ENCODE measurements at places on chromosomes 13 and 19.

GRCh38 chr19:54105796-54106195 lies 3.1 kb downstream of the NDUFA3 start:
- no peak for DNase-seq

- no peak for DNase-seq
Measured at GRCh38 chr13:51797664-51798488, 6.1 kb downstream of the DHRS12 start.

DNA sequence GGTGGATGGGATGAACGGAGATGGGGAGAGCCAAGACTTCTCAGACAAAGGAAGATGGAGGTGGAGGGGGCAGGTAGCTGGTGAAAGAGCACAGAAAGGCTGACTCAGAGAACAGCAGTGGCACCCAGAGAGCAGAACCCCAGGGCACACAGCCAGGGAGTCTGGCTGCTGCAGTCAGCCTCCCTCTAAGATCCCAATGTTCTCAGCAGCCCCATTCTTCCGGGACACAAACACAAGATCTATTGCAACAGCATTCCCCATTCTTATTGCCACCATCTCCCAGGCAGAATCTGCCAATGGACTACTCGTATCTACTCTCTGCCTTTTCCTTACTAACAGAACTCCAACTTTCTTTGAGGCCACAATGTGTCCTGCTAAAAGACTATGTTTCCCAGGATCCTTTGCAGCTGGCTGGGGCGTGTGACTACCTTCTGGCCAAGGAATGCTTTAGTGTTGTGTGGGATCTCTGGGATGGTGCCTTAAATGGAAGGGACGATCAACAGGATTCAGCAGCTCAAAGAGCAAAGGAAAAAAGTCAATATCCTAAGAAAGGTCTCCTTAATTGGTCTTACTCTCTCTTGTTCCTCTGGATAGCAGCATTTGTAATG lies 7.5 kb downstream of the THAP8 start:
- DNase-seq: no peak

DNA sequence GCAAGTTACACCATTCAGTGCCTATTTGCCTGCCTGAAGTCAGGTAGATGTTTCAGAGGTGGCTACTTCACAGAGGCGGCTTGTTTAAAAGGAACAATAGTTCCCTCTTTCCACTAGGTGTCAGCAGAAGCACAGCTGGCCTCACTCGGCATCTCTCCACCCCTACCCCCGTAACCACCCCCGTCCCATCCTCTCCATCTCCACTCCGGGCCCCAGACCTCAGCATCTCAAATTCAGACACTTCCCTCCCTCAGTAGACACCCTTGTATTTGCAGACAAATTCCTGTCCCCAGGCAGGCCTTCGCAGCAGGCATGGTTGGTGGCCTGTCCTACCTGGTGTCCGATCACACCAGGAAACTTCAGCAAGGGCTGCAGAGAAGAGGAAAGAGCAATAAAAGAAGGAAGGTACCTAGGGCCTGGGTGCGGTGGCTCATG lies 9.1 kb upstream of the DPP9 start:
- peak; percentile 43 for DNase-seq

GRCh38 chr13:51222037-51222685 lies at the start of gene FAM124A:
TSS of gene FAM124A (plus strand) at chr13:51222398. CDS start at chr13:51222502, 104 bp downstream.
- peak; percentile 70 for DNase-seq

- peak; percentile 82 for DNase-seq
Measured at GRCh38 chr19:16836115-16837034, 7.2 kb downstream of the SIN3B start.

DNA sequence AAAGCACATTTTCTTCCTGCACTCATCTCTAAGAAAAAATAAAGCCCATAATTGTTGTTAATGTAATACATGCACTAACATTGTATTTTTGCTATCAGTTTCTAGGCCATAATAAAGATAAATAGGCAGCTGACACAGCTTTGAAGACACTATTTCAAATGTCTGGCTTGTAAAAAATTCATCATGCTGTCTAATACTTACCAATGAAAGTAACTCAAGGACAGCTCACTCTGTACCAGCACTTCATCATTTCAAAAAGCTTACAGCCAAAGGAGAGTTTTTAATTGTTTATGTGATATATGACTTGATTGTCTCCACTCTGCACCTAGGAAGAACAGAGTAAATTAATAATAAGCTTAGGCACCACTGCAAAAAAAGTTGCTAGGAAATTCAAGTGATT lies 1423.3 kb upstream of the PCDH20 start:
- DNase-seq: no peak

DNA sequence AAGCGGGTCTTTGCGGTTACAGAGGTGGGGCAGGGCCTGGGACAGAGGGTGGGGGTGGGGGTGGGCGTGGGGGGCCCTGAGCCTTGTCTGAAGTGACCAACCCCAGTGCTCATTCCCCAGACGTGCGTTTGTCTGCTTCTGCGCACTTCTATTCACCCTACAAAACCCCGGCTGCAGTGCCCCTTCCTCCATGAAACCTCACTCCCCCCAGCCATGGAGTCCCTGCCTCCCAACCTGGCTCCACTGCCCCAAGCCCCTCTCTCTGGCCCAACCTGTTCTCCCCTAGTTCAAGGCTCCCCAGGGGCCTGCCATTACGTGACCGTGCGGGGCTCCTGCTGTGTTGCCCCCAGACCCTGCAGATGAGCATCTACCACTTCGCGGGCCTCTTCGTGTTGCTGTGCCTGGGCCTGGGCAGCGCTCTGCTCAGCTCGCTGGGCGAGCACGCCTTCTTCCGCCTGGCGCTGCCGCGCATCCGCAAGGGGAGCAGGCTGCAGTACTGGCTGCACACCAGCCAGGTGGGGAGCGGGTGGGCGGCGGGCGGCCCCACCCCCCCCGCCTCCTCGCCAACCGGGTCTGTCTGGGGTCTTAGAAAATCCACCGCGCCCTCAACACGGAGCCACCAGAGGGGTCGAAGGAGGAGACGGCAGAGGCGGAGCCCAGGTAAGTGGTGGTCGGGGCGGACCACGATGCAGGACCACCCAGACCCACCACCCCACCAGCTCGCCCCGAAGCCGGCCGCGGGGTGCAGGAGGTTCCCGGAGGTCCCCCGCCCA lies 8.2 kb downstream of the GRIN3B start:
- no peak for DNase-seq

- DNase-seq: no peak
Measured at GRCh38 chr13:35481777-35482176, 5.3 kb upstream of the MAB21L1 start.
